Endothelial cell of umbilical vein (primary cell): ENCODE measurements at places on chromosomes 3 and 15. TPM values are rescaled to one million over a fixed set of nuclear protein-coding genes. Genes with fewer than 3 reads are reported as not detected.

The CCDC39 gene
- total RNA-seq: not detected in 2 replicates

The CFAP91 gene
- 0.40 and 0.51 TPM in 2 replicates for total RNA-seq

DNA sequence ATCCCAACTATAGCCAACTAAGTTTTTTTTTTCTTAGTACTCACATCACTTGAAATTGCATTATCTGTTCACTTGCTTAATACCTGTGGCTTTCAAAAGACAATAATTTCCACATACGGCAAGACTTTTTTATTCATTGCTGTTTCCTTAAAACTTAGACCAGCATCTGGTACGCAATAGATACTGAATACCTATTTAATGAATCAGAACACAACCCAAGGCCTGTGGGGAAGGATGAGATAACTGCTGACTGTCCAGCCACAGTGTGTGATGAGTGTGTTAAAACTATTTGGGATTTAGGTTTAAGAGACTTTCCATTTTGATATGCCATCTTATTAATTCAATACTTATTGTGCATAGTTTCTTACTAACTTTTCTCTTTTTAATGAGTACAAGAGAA, 988.7 kb downstream of the NTRK3 start:
- no peaks in the 10 kb centered on the region for H3K4me1 ChIP-seq
- H3K4me3 ChIP-seq: no peak overlapping the region
- H3K36me3 ChIP-seq: no peaks in the 10 kb centered on the region
- no peaks in the 10 kb centered on the region for H3K27me3 ChIP-seq
- H3K27ac ChIP-seq: no peak overlapping the region
- no peak for DNase-seq

The FBXL2 gene
- 21.7 and 26.9 TPM in 2 replicates for total RNA-seq

GRCh38 chr15:90071220-90071807, 31.0 kb downstream of the IDH2 start:
- H3K4me3 ChIP-seq: no peak overlapping the region
- DNase-seq: peak; percentile 85
- no peak overlapping the region for H3K27ac ChIP-seq
- H3K36me3 ChIP-seq: peaks cover 20% of the 10 kb centered on the region

DNA sequence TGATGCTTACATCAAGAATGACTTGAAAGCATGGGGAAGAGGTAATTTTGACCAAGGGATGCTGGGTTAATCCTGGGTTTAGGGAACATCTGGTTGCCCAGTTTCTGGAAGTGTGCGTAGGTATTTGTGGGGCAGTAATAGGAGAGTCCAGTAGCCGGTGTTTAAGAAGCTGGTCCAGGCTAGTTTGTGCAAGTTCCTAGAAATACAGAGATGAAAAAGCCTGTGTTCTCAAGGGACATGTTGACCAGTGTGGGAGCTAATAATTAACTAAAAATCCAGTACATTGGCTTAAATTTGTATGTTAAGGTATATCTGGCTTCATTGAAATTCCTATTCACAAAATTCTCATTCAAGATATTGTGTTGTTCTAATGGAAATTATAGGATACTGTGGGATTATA, 51.2 kb downstream of the UBE2E2 start:
- no peaks in the 10 kb centered on the region for H3K4me1 ChIP-seq
- no peak overlapping the region for H3K4me3 ChIP-seq
- H3K27me3 ChIP-seq: no peaks in the 10 kb centered on the region
- no peaks in the 10 kb centered on the region for H3K36me3 ChIP-seq

DNA sequence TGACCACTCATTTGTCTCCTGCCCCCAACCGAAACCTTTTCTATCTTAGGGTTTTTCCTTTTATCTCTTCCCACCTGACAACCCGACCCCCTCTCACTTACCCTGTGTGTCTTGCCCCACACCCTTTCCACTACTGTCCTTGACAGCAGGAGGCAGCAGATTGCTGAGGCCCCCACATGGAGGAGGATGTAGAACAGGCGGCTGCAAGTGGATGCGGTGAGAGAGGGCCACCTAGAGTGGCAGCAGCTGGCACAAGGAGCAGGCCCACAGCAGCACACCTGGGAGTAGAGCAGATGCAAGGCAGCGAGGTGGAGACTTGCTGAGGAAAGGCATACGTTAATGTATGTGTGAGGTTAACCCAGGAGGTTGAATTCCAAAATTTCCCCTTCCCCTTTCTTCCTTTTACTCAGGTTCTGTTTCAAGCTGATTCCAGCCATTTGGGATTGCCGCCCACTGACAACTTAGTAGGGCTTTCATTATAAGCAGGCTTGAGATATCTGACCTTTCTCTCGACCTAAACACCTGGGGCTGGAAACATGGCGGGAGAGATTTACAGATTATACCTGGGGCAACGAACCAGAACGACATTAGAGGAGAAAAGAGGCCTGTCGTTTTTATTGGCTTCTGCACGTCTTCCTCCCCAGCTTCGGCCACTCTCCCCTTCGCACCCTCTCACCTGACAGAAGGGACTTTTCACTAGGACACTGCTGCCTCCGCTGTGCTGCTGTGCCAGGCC, 643 bp downstream of the SERINC4 start:
- DNase-seq: no peak
- H3K27ac ChIP-seq: no peak overlapping the region
- H3K4me3 ChIP-seq: no peak overlapping the region
- H3K4me1 ChIP-seq: peaks cover 12% of the 10 kb centered on the region
- peaks cover 20% of the 10 kb centered on the region for H3K36me3 ChIP-seq

The GPR171 gene
- not detected in 2 replicates for total RNA-seq

DNA sequence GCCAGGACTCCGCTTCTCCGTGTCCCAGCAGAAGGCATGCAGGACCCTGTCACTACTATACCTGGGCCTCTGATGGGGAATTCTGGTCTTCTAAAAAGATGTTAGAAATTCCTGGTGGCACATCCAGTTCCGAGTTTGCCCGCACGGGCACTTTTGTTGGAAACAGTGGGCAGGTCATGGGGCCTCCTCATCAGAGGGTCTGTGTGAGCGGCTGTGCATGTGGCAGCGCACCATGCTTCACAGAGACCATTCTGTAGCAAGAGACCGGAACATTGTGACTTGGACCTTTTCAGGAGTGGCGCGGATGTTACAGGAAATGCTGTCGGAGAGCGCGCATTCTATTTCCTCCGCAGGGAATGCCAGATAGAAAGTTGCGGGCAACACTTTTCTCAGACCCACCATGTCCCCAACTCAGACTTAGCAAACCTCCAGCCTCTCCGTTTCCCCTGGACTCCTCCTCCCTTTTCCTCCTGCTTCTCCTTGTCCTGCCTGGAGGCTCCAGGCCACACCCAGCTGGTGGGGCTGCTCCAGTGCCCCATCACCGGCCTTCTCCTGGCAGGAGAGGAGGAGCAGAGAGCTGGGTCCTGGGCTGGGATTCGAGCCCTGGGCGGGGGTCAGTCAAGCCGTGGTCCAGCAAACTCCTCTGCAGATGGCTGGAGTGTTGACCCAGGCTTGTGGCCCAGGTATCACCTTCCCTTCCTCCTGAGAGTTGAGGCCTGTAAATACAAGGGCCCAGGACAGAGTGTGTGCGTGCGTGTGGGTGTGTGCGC, 46.6 kb downstream of the KLF13 start:
- H3K4me1 ChIP-seq: no peaks in the 10 kb centered on the region
- no peak for DNase-seq
- H3K4me3 ChIP-seq: no peak overlapping the region
- H3K36me3 ChIP-seq: no peaks in the 10 kb centered on the region

GRCh38 chr3:183579967-183580900, 24.7 kb upstream of the KLHL6 start:
- peaks cover 26% of the 10 kb centered on the region for H3K4me1 ChIP-seq
- peak; percentile 48 for DNase-seq
- H3K4me3 ChIP-seq: no peak overlapping the region
- no peak overlapping the region for H3K27ac ChIP-seq
- peaks cover 27% of the 10 kb centered on the region for H3K27me3 ChIP-seq
- H3K36me3 ChIP-seq: no peaks in the 10 kb centered on the region

- peaks cover 9% of the 10 kb centered on the region for H3K36me3 ChIP-seq
- DNase-seq: peak; percentile 19
- H3K4me3 ChIP-seq: no peak overlapping the region
- no peaks in the 10 kb centered on the region for H3K27me3 ChIP-seq
These were observed 24.8 kb downstream of the SPCS1 start for GRCh38 chr3:52730681-52731080.

The TMCO5A gene
- total RNA-seq: not detected in 2 replicates

DNA sequence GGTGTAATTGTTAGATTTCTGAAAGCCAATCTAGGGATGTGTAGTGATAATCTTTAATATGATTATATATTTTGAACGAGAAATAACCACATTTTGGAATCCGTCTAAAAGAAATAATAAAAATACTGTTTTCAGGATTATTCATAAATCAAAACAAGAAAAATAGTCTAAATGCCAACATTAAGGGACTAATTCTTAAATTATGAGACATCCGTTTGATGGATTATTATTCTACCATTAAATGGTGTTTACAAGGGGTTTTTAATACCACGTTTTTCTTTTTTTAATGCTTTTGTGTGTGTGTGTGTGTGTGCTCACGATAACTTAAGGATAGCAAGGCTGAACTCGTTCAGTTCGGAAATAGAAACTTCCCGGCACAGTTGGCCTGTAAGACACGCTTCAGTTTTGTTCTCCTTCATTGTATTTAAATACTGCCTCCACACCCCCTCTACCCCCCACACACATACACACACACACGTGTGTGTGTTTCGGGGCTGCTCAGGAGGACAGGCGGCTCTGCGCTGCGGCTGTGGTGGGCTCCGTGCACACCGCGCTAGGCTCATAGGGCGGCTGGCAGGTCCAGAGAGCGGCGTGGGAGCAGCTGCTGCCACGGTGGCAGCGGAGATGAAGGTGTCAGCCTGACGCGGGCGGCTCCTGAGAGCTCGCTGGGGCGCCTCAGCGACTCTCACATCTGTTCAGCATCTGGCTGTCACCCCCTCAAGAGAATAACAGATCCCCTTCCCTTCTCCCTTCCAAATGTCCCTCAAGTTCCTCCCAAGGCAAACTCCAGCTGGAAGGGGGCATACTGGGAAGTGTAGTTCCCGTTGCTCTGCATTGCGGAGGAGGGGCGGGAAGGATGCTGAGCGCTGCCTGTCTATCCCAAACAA, 23.0 kb upstream of the ANP32A start:
- DNase-seq: peak; percentile 50
- H3K4me1 ChIP-seq: peaks cover 2% of the 10 kb centered on the region
- H3K4me3 ChIP-seq: peak overlapping the region; percentile 25
- H3K27ac ChIP-seq: no peak overlapping the region
- peaks cover 60% of the 10 kb centered on the region for H3K27me3 ChIP-seq

The ACP3 gene
- not detected in 2 replicates for total RNA-seq

The SRGAP3 gene
- not detected in 2 replicates for total RNA-seq

The EXD1 gene
- total RNA-seq: not detected in 2 replicates

DNA sequence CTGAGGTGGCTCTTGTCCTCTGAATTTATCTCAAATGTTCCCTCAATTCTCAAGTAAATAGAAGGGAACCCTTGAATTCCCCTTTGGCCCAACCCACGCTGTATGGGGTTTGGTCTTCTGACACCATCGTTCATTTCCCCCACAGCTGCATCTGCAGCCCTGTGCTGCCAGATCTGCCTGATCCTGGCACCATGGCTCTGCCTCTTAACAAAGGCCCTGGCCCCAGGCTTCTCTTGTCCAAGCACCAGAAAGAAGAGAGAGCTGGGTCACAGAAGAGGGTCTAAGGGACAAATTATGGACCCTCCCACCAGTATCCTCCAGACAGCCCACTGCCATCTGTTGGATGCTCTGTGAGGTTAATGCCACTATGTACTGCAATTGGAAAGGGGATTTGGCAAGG, 1.8 kb downstream of the MAP1A start:
- H3K36me3 ChIP-seq: no peaks in the 10 kb centered on the region
- no peak for DNase-seq
- H3K4me3 ChIP-seq: no peak overlapping the region
- peaks cover 6% of the 10 kb centered on the region for H3K27me3 ChIP-seq

DNA sequence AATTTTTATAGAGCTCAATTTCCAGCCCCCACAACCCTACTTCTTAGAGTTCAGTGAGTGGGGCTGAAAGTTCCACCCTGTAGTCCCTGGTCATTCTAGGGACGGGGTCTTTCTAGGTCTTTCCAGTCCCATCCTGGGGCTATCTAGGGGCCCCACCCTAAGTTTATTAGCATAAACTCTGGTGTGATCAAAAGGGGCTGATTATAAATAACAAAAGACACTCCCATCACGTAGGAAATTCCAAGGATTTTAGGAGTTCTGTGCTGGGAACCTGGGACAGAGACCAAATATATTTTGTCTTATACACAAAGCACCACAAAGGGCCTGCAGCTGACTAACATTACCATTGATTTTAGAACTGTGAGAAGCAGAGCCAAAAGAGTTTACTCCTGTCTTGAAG, 41.9 kb downstream of the RAD54L2 start:
- H3K4me3 ChIP-seq: no peak overlapping the region
- H3K27me3 ChIP-seq: no peaks in the 10 kb centered on the region
- H3K4me1 ChIP-seq: peaks cover 4% of the 10 kb centered on the region
- no peak overlapping the region for H3K27ac ChIP-seq
- no peaks in the 10 kb centered on the region for H3K36me3 ChIP-seq
- DNase-seq: no peak

DNA sequence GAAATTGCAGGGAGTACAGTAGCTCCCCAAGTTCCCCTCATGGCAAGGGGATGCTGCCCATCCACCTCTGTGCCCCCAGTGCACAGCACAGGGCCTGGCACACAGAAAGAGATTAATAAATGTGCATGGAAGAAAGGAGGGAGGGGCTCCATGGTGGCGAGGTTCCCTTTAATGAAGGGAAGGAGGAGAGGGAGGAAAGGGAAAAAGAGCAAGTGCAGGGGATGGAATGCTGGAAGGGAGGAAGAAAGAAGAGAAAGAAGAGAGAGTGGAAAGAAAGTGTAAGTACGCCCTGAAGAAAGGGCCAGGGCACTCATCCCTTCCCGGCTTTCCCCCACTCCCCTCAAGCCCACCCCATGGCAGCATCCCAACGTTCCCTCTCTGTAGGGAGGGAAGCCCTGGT, 1.5 kb upstream of the VIPR1 start:
- no peak overlapping the region for H3K27ac ChIP-seq
- H3K36me3 ChIP-seq: no peaks in the 10 kb centered on the region
- H3K4me1 ChIP-seq: peaks cover 6% of the 10 kb centered on the region
- H3K4me3 ChIP-seq: no peak overlapping the region

The ADGRG7 gene
- total RNA-seq: not detected in 2 replicates

The GOLGA6L4 gene
- 5.3 and 7.5 TPM in 2 replicates for total RNA-seq

The EFCC1 gene
- total RNA-seq: 0.58 and 0.73 TPM in 2 replicates

The FMN1 gene
- total RNA-seq: 0.29 and 0.39 TPM in 2 replicates

The NTRK3 gene
- total RNA-seq: not detected in 2 replicates

The FRMD5 gene
- total RNA-seq: 16.7 and 18.2 TPM in 2 replicates

DNA sequence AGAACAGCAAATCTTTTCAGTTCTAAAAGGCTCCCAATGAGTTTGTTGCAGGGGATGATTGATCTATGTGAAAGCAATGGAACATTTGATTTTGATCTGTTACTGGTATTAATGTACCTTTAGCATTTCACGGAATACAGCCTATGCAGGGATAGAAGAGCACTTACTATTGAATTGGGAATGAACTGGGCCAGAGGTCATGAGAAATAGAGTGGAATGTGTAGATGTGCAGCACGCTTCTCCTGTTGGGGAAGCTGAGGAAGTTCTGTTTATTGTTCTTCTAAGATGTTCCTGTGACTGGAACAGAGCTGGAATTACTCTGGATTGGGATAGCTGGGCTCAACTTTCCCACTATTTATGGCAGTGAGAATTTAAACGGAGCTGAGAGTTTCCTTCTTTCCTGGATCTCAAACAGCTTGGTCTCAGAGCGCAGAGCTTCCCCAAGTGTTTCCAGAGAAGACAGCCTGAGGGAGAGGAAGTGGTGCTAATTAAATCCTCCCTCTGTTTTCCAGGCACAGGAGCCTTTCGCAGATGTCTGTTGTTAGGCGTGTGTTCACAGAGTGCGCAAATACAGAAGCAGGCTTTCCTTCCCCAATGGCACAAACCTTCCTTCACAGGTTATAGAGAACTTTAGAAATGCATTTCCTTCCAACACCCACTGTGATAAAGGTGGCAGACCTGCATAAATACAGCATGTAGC, 32.5 kb downstream of the TPRG1 start:
- H3K4me1 ChIP-seq: no peaks in the 10 kb centered on the region
- no peaks in the 10 kb centered on the region for H3K36me3 ChIP-seq
- no peak overlapping the region for H3K4me3 ChIP-seq
- H3K27me3 ChIP-seq: no peaks in the 10 kb centered on the region
- H3K27ac ChIP-seq: no peak overlapping the region

The NEDD4 gene
- total RNA-seq: 34.2 and 39.0 TPM in 2 replicates
